Dermis blood vessel endothelial cell (primary cell): ENCODE measurements at places on chromosomes 7 and 10. TPM values are rescaled to one million over a fixed set of nuclear protein-coding genes. Genes with fewer than 3 reads are reported as not detected.

Gene VAX1
- total RNA-seq = not detected in 2 replicates

Gene SLC16A12
- total RNA-seq = 0.14 and 0.34 TPM in 2 replicates

Gene TUBAL3
- total RNA-seq = 0.28 and 0.34 TPM in 2 replicates

Gene NPTX2
- 3.7 and 18.5 TPM in 2 replicates for total RNA-seq

Gene FAM24B
- total RNA-seq = 2.2 and 5.1 TPM in 2 replicates

Gene AGR3
- total RNA-seq = 0.19 TPM in 1 of 2 replicates, not detected in the other

Gene SERPINE1
- 289 and 399 TPM in 2 replicates for total RNA-seq
